H4 (cell line): ENCODE measurements at places on chromosomes 11 and 22.
A peak's percentile ranks its signal among the peaks of the same experiment; 100 is the strongest.

- DNase-seq = peak; percentile 69
Observed at GRCh38 chr11:45798793-45799441, 6.0 kb upstream of the SLC35C1 start.

GRCh38 chr22:45216133-45217003 is 24.3 kb downstream of the KIAA0930 start:
- DNase-seq = no peak

DNA sequence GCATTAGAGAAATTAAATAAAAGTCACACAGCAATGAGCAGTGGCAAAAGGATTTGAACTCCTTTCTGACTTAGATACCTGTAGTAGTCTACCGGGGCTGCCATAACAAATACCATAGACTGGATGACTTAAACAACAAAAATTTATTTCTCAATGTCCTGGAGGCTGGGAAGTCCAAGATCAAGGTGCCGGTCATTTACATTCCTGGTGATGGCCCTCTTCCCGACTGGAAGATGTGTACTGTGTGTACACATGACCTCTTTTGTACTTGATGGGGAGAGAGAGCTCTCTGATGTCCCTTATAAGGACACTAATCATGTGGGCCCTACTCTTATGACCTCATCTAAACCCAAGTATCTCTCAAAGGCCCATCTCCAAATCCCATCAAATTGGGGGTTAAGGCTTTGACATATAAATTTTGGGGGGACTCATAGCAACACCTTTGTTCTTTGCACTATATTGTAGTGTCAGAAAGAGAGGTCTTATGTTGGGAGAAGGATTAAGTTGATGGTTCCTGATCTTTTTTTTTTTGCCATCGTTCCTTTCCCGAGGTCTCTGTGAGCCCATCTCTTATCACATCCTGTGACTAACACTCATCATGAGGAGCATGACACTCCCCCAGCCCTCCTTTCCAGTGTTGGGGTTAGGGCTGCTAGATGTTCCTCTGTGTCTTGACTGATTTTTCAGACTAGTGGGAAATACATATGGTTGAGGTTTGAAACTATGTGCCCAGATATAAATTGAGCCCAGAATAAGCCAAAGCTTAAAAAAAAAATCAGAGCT is 104.3 kb downstream of the TRAF6 start:
- DNase-seq = no peak

GRCh38 chr22:27148055-27148454 is 490.7 kb downstream of the MIAT start:
- DNase-seq = no peak

- no peak for DNase-seq
Observed at GRCh38 chr22:47225080-47225930, 462.9 kb downstream of the TBC1D22A start.

DNA sequence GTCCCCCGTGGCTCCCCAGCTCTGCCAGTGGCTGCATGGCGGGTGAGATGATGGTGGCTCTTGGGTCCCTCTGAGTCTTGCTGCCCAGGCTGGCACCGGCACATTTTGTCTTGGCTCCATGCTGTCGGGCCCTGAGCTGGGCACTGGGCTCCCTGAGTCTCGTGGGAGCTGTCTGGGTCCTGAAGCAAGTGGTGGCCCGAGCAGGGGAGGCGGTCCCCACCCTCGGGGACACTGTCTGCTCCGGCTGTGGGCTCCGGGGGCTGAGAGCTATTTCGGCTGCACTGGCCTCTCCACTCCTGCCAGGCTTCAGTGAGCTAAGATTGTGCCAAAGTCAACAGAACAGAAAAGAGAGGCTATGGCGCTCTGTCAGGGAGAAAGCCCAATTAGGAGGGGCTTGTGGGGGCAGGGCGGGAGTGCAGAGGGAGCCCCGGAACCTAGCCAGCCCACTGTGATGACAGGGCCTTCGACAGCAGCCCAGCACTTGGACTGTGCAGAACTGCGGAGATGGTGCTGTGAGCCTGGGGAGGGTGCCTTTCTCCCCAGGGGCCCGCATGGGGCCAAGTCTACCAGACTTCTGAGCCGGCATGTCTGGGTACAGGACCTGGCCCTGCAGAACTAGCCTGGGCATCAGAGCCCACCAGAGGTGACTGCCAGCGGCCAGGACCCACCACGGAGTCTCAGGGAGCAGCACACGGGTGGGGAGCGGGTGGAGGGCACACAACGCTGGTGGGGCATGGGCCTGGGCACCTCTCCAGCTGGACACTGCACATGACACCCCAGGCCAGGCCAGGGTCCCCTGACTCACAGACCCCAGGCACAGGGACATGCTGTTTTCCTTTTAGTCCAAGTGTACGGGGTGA is 38.0 kb downstream of the RTN4R start:
- no peak for DNase-seq

DNA sequence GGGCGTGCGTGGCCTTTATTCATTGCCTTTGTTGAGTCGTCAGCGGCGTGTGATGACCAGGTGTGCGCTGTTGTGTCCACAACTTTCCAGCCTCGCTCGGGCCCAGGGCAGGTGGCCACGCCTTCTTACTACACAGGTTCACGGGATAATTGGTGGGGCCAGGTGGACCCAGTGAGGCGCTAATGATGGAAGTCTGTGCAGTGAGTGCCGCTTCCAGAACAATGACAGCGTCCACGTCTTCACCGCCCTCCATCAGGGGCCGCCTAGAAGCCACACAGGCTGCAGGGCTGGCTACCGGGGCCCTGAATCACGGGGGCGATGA is 1197.3 kb downstream of the BRD1 start:
- no peak for DNase-seq

DNA sequence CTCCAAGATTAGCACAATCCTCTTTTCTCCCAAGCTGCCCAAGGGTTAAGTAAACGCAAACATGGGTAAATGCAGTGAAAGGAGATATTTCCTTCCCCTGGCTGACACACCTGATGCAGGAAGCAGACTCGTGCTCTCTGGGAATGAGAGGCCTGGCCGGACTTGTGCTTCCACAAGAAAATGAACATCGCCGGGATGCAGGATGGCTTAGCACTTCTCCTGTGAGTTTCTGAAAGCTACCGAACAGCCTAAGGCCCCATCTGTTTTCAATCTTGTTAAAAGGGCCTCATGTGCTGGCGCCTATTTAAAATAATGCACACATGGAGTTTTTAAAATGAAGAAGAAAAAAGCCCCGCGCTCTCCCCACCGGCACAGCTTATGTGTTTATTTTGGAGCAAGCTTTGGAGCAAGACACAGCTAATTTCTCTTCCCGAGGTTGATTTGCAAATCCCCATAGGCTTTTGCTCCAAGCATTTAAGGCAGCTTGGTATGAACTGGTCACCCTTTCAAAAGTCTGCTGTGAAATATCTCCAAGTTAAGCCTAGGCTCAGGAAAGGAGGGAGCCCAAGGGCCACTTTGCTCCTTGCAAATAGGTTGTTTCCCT is 100.9 kb downstream of the SYN3 start:
- DNase-seq = no peak

- no peak for DNase-seq
Observed at GRCh38 chr22:35258191-35258988, 1.1 kb downstream of the HMGXB4 start.

- DNase-seq = no peak
Observed at GRCh38 chr11:116044941-116045340, 540.7 kb upstream of the CADM1 start.

GRCh38 chr11:72042064-72042745 is 38.1 kb downstream of the NUMA1 start:
- no peak for DNase-seq

DNA sequence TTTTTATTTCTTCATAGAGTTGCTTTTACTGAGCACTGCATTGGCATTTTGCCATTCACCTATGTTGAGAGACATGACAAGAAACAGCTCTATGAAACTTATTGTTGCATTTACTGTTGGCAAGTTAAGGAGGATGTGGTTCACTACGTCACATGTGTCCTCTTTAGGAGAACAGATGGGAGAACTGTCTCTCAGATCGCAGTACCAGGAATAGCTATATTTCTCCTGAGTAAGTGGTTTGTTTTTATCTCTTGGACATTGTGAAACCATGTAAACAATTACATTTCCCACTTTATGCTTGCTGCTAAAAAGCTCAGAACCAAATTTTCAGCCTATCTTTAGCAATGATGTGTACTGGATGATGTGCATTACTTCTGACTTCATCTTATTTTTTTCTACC is 34.8 kb upstream of the PSMA1 start:
- peak; percentile 70 for DNase-seq

GRCh38 chr11:83725728-83726127 is 439.6 kb upstream of the CCDC90B start:
- no peak for DNase-seq

GRCh38 chr22:25085930-25086901 is 113.4 kb upstream of the CRYBB3 start:
- no peak for DNase-seq

GRCh38 chr11:6608726-6609501 is 3.1 kb downstream of the TAF10 start:
- no peak for DNase-seq

DNA sequence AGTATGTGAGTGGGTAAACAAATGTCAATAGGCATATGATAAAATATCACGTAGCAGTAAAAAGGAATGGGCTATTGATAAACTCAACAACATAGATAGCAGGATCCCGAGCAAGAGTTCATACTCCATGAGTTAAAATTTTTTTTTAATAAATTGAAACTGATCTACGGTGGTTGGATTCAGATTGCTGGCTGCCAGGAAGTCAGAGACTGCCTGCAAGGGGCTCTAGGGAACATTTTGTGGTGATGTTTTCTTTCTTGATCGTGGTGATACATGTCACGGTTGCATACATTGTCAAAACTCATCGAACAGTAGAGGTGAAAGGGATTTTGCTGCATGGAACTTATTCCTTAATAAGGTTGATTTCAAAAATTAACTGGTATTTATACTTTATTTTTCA is 62.6 kb upstream of the WNT7B start:
- DNase-seq = no peak

DNA sequence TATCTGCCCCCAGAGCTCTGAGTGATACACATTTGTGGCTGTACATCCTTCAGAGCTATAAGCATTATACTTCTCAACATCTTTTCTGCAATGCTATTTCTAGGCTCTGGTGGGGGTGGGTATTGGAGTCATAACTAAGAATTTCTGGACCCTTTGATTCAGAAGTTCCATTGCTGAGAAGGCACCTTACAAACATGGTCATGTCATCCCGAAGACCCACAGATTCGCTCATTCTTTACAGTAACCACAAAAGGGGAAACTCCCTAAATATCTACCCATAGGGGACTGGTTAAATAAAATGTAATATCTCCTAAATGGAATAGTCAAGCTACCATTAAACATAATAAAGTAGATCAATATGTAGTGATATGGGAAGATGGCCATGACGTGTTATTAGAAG is 98.8 kb downstream of the PRR5L start:
- no peak for DNase-seq
